ENCODE measurements at places on chromosomes 4 and X. TPM values are rescaled to one million over a fixed set of nuclear protein-coding genes. Genes with fewer than 3 reads are reported as not detected.

The PABPC5 gene
- 0.44 TPM for total RNA-seq

The FGG gene
- not detected for total RNA-seq

The AMTN gene
- not detected for total RNA-seq

The IL1RAPL2 gene
- not detected for total RNA-seq

The DSPP gene
- not detected for total RNA-seq

The PDE6B gene
- total RNA-seq = 1.8 TPM

The GABRE gene
- total RNA-seq = 6.1 TPM

The RPL9 gene
- total RNA-seq = 988 TPM

The DIPK2B gene
- 74.8 TPM for total RNA-seq

The SYNPO2 gene
- 0.07 TPM for total RNA-seq

The BTC gene
- not detected for total RNA-seq

DNA sequence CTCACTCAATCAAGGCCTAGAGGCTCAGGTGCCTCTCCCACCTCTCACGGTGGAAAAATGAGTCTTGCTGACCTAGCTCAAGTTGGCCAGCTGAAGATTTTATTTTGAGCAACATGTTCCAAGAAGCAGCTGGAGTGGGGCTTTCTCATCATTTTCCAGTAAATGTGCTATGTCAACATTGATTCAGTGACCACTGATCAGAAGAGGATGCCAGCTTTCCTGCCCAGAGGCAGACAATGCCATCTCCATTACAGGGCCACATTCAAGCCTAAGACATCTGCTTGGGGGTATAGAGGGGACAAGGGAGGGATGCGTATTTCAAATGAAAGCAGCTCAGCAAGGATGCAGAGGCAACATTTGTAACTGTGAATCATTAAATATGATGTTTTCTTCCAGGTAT lies 3.0 kb downstream of the MEPE start:
- no peak for DNase-seq

DNA sequence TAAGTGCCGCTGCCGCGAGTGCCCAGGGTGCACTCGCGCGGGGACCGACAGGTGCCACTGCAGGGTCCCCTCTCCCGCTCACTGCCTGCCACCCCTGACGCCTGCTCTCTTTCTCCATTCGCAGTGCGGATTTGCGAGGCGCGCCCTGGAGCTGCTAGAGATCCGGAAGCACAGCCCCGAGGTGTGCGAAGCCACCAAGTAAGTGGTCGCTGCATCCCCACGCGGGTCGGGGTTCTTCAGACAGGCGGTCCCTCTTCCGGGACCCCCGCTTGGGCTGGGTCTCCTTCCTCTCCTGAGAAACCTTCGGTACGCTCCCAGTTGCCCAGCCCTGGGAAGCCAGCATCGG lies 547 bp downstream of the GUCY1A1 start:
- DNase-seq = peak; percentile 57

- DNase-seq = no peak
Measured at GRCh38 chrX:135591871-135592270, 71.4 kb downstream of the INTS6L start.

GRCh38 chrX:17597836-17598439 lies 139.4 kb upstream of the SCML1 start:
- DNase-seq = peak; percentile 63

DNA sequence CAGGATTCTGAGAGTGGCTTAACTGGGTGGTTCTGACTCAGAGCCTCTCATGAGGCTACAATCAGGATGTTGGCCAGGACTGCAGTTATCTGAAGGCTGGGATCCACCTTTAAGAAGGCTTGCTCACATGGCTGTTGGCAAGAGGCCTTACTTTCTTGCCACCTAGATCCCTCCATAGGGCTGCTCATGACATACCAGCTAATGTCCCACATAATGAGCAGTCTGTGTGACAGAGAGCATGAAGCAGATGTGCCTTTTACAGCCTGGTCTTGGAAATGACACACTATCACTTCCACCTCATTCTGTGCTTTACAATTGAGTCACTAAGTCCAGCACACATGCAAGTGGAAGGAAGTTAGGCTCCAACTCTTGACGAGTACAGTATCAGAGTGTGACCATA lies 4.3 kb upstream of the RBM3 start:
- DNase-seq = peak; percentile 64

GRCh38 chrX:124362072-124362471 lies 15.7 kb downstream of the SH2D1A start:
- no peak for DNase-seq

DNA sequence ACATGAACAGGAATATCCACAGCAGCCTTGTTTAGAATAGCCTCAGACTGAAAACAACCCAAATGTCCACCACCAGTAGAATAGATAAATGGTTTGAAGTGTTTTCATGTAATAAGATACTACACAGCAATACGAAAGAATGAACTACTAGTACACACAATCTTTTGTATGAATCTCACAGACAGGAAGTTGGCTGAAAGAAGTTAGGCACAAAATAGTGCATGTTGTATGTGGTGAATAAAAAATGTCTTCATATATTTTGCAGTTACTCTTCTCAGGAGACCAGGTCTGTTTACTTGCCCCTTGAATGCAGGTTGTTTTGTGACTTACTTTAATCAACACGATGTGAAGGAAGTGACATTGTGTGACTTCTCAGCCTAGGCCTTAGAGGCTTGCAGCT lies 75.9 kb upstream of the LEF1 start:
- no peak for DNase-seq

- no peak for DNase-seq
Measured at GRCh38 chr4:102493794-102494193, 7.4 kb upstream of the NFKB1 start.

GRCh38 chr4:91170768-91171167 lies 1043.6 kb downstream of the CCSER1 start:
- DNase-seq = no peak

DNA sequence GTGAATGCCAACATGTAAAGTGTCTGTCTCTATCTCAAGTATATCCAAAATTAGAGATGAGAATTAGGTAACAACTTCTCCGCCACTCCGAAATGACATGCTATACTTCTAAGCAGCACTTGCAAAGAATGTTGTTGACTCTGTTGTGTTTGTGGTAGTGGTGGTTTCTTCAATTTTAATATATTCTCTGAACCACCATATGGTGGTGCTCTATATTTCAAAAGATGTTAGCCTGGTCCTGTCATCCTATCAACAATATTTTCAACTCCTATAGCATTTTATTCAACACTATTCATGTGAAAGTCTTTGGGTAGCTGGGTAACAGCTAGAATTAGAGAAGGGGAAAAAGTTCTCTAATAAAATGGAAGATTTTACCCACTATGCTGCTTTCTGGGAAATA lies 1622.8 kb upstream of the IGFBP7 start:
- DNase-seq = no peak

DNA sequence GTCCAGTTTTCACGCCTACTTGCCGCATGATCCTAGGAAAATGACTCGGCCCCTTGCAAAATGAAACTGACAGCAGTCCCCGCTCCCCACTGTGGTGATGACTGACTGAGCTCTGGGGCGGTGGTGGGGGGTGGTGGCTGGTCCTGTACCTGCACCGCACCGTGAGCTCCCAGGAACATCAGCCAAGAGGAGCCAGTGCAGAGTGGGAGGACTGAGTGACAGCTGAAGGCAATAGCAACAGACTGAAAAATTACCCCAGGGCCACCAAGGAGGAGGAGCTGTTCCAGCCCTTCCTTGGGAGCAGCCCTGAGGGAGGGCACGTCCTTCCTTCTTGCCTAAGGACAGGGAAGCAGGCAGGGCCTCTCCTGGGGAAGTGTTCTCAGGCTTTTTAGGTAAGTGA lies 2.4 kb upstream of the C4orf50 start:
- DNase-seq = no peak

- no peak for DNase-seq
Measured at GRCh38 chr4:79864500-79865200, 208.4 kb downstream of the ANTXR2 start.

- DNase-seq = no peak
Measured at GRCh38 chr4:111649308-111649707, 495.9 kb upstream of the FAM241A start.

- DNase-seq = peak; percentile 54
Measured at GRCh38 chrX:154136627-154137161, 7.3 kb upstream of the OPN1LW start.

- no peak for DNase-seq
Measured at GRCh38 chrX:3451571-3451970, 105.1 kb upstream of the MXRA5 start.

- no peak for DNase-seq
Measured at GRCh38 chr4:102388611-102389010, 43.3 kb upstream of the SLC39A8 start.

DNA sequence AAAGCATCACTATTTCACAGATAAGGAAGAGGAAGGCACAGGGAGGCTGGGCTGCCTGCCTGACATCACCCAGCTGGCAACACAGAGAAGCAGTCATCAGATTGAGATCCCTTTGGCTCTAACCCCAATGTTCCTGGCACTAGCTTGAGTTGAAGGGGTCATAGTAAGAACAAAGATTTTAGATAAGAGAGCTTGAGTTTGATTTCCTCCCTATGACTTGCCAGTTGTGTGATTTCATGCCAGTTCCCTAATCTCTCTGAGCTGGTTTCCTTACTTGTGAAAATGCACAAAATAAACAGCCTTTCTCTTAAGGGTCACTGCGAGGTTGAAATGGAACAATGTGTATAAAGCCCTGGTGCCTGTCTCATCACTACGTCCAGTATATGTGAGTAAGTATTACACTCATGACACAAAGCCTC lies 475.4 kb upstream of the HS3ST1 start:
- peak; percentile 100 for DNase-seq

DNA sequence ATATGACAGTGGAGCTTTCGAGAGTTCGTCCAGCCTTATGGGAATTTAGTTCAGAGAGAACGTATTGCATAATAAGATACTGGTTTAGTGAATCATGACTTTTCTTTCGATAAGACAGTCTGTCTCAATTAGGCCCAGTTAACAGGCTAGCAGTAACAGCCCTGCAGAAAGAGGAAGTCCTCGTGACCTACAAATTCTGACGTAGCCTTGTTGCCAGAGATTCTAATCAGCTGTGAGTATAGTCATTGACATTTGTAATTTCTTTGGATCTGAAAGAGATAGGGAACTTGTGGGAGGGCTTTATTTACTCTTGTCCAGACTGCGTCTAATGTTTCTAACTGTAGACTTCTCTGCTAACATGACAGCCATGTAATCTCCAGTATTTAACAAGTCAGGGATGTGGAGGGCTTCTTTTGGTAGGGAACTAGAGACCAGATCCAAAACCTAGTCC lies 15.8 kb downstream of the ART3 start:
- DNase-seq = peak; percentile 79

- DNase-seq = no peak
Measured at GRCh38 chr4:106478152-106478551, 109.6 kb upstream of the GIMD1 start.

GRCh38 chr4:105992641-105993305 lies 97.5 kb downstream of the NPNT start:
- no peak for DNase-seq

All from endothelial cell of umbilical vein (primary cell).